ENCODE measurements at places on chromosomes 6 and 20. TPM values are rescaled to one million over a fixed set of nuclear protein-coding genes. Genes with fewer than 3 reads are reported as not detected.

TMEM239 gene
- total RNA-seq, result not detected

- no peak for DNase-seq
These were observed 53.0 kb upstream of the AIG1 start for GRCh38 chr6:143007646-143008045.

FOXP4 gene
- total RNA-seq, result 50.1 TPM

DNA sequence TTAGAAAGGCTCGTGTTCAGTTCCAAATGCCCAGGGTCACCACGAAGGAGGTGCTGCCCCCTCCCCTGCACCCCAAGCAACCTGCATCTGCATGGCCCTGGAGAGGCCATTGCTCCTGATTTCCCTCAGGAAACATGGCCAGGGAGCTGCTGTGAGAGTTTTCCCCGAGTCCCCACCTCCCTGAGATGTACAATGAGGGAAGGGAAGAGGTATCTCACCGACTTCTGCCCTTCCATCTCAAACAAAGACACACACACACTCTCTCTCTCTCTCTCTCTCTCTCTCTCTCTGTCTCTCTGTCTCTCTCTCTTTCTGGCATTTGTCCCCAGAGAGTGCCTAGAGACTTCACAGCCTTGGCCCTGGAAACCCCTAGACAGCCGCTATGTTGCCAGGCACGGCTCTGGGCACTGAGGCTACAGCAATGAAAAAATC lies 120.4 kb downstream of the MRPL14 start:
- DNase-seq, result no peak

GRCh38 chr6:9620263-9620662 lies 794.6 kb downstream of the TFAP2A start:
- no peak for DNase-seq

LHFPL5 gene
- total RNA-seq, result not detected

DNA sequence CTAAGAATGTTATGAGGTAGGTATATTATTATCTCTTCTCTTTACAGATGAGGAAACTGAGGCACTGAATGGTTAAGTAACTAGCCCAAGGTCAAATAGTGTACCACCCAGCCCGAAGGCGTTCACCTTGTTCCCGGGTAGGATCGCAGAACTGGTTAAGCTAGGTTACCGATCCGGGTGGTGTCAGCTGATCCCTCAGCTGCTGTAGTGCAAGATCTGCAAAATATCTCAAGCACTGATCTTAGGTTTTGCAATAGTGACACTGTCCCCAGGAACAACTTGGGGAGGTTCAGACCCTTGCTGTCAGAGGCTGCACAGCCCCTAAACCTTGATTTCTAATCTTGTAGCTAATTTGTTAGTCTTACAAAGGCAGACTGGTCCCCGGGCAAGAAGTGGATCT lies 28.1 kb downstream of the SLC52A3 start:
- DNase-seq, result no peak

DNA sequence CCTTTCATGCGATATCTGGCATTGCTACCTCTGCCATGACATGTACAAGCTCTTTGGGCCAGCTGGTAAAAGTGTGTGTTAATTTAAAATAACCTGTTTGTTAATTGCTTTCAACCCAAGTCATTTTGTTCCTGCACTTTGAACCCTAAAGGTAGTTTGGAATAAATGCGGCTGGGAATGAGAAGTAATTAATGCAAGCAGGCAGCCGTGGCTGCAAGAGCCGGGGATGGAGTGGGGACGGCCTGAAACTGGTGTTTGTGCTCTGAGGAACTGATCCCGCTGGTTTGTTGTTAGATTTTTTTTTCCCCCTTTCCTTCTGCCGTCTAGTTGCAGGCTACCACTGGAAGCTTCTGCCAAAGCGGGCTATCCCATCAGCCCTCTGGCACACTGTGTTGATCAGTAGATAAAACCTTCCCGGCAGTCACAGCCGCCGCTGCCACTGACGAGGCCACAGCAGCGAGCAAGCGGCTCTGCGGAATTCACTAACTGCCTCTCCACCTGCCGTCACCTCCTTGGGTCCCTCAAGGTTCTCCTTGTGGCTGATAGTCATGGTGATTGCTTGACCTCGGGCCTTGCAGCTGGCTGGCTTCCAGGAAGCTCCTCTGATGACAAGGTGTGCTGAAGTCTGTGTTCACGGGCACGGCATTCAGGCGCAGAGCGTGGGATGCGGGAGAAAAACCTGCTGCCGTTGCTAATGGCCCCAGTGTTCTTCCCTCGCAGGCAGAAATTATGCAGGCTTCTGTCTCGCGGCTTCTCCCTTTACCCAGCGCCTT lies 315.9 kb downstream of the TFAP2A start:
- no peak for DNase-seq

DNA sequence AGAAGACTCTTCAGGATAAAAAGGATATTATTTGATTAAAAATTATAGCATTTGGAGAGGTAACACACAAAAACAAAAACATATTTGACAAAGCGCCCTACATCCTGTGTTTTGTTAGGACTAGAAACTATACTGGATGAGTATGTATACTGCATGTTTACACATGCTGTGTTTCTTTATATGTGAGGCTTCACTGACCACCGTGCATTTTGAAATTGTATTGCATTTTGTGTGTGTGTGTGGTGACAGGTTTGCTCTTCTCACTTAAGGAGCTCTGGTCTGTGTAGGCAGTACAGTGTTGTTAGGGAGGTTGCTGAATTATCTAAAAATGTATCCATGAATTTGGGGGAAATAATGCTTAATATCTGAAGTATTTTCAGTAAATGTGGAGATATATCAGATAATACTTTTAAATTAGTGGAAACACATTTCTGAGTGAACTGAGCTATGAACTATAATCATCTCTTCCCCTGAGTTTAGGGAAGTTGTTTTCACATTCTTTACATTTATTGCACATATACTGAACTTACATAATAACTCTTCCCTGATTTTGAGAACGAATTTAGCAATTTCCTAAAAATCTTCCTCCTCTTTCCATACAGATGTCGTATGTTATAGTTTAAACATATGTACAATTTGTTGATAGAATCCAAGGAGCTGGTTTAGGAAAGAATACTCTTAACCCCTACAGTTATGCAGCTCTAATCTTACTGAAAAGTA lies 43.3 kb downstream of the TMEM170B start:
- no peak for DNase-seq

- DNase-seq, result no peak
These were observed 37.8 kb upstream of the SUMO4 start for GRCh38 chr6:149362289-149362688.

- no peak for DNase-seq
These were observed 312.2 kb downstream of the ADGRG6 start for GRCh38 chr6:142613981-142614380.

- DNase-seq, result no peak
These were observed 98.3 kb downstream of the TMEM242 start for GRCh38 chr6:157224951-157225574.

SPATS1 gene
- total RNA-seq, result 0.62 TPM

TFAP2C gene
- total RNA-seq, result 6.0 TPM

WFDC12 gene
- not detected for total RNA-seq

GRCh38 chr6:18148304-18149025 lies 6.4 kb downstream of the TPMT start:
- peak; percentile 43 for DNase-seq

- peak; percentile 13 for DNase-seq
These were observed 2.0 kb upstream of the RAET1G start for GRCh38 chr6:149924933-149925252.

- DNase-seq, result no peak
These were observed 4.6 kb downstream of the TGM3 start for GRCh38 chr20:2300420-2300819.

- no peak for DNase-seq
These were observed 585.3 kb upstream of the MAN1A1 start for GRCh38 chr6:119934816-119935215.

TFAP2B gene
- not detected for total RNA-seq

DEFB132 gene
- not detected for total RNA-seq

SIGLEC1 gene
- total RNA-seq, result 2.5 TPM

SLC24A3 gene
- total RNA-seq, result 16.4 TPM
